ENCODE measurements at places on chromosomes 6 and 20. TPM values are rescaled to one million over a fixed set of nuclear protein-coding genes. Genes with fewer than 3 reads are reported as not detected.

TSPO2 gene
- not detected for total RNA-seq

RSPO3 gene
- total RNA-seq, result not detected

TNNC2 gene
- not detected for total RNA-seq

CCN6 gene
- total RNA-seq, result not detected

DNA sequence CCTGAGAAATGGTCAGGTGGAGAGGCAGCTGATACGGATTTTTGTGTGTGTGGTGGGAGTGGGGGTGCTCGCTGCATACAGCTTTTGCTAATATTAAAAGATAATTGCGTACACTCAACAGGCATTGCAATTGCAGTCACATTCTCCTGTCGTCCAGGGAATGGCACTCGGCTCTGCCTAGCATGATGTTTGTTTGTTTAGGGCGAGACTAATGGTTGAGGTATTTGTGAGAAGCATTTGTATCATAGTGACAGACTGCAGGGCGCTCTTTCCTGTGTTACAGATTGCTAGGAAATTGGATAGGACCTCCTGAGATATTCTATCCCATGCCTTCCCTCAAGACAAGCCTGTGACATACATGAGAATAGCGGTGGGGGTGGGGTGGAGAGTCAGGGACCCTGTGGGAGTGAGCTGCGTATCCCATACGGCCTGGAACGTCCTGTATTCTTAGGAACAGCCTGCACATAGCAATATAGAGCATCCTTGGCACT, 207.4 kb downstream of the SOX4 start:
- DNase-seq, result no peak

DNA sequence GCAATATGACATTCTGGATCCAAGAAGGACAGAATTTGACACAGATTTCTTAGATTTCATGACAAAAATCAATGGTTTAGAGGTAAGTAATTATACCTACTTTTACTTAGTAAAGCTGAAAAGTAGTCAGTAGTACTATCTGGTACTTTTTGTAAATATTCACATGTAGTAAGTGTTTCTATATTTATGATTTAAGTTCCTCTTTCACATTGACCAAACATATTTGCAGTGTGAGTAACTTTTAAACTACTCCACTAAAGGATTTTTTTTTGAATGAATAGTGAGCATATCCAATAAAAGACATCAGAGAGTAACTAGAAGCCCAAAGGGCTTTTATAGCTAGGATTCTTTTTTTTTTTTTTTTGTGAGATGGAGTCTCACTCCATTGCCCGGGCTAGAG, 60.8 kb downstream of the DNAH8 start:
- no peak for DNase-seq

GRCh38 chr6:15945593-15946159, 183.2 kb upstream of the MYLIP start:
- no peak for DNase-seq

DNA sequence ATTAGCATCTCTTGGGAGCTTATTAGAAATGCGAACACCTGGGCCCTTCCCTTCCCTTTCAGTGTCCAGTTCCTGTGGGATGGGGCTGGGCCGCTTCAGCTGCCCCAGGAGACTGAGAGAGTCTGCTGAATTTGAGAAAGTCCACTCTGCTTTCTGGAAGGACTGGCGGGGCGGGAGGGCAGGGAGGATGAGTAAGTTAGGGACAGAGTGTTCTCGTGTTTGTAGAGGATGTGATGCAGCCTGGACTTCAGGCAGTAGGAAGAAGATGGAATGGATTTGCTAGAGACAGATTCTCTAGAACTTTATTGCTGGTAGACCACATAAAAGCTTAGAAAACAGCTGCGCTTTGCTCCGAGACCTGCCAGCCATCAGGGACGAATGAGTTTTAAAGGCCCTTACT, 1.1 kb upstream of the TULP4 start:
- DNase-seq, result no peak

GRCh38 chr6:146297815-146298214, 245.8 kb upstream of the RAB32 start:
- DNase-seq, result no peak

DNA sequence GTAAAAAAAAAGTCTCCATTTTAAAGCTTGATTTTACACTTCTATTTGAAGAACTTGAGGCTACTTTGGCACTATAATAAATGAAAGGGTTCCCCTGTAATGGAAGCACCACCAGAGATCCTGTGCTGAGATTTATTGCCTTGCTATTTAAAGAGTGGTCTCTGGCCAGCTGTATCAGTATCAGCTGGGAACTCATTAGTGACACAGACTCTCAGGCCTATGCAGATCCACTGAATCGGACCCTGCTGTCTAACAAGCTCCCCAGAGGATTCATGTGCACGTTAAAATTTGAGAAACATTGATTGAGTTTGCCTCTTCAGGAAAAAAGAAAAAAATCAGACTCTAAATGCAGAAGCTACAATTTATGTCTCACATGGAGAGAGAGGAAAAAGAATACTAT, 299.9 kb upstream of the BMP2 start:
- no peak for DNase-seq

- DNase-seq, result no peak
Measured at GRCh38 chr6:5179917-5180316, 80.8 kb downstream of the LYRM4 start.

GRCh38 chr20:56004611-56005388, 519 bp downstream of the CBLN4 start:
- DNase-seq, result no peak

- DNase-seq, result no peak
Measured at GRCh38 chr20:18750735-18751134, 62.8 kb upstream of the SCP2D1 start.

- no peak for DNase-seq
Measured at GRCh38 chr6:133899556-133899955, 10.6 kb downstream of the TCF21 start.

- no peak for DNase-seq
Measured at GRCh38 chr6:382883-383810, 8.4 kb upstream of the IRF4 start.

- no peak for DNase-seq
Measured at GRCh38 chr6:136426627-136427377, 123.4 kb downstream of the MAP7 start.

GRCh38 chr20:41176711-41177552, 39.6 kb downstream of the PLCG1 start:
- no peak for DNase-seq

DNA sequence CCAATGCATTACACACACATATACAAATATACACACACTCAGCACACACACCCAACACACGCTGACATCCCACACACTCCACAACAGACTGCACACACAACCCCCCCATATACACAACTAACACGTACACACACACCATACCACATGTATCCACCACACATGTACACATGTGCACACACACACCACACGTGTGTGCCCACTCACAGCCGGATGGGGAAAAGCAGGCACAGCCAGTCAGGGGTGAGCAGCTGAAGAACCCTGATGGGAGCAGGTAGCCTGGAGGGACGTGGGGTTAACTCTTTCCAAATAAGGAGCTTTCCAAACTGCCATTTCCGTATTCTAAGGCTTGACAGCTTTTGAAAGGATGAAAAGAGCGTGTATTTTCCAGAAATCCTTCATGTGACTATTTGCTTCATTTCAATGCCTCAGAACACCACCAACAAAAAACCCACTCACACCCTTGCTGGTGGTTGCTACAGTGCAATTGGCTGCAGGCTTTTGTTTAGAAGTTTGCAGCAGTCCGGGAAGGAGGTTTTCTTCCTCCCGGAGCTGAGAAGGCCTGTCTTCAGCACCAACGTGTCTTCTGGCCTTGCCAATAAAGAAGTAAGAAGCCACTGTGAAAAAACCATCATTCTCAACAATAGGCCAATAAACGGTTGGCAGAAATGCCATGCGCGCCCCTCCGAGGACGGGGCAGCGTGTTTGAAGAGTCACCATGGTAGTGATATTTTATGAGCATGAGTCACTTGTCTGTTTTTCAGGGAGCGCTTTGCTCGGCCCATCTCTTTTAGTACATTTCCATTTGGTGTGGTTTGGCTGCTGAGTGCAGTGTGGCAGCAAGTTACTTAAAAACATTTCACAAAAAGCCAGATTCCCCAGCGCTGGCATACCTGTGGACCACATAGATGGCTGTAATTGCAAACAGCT, 131.3 kb upstream of the GMDS start:
- DNase-seq, result no peak

GRCh38 chr6:170063431-170063830, 227.4 kb downstream of the DLL1 start:
- no peak for DNase-seq

- no peak for DNase-seq
Measured at GRCh38 chr6:51396583-51396982, 577.9 kb downstream of the TFAP2B start.

All from CD4-positive, alpha-beta memory T cell (primary cell).